ENCODE measurements at places on chromosomes 11 and 22.

DNA sequence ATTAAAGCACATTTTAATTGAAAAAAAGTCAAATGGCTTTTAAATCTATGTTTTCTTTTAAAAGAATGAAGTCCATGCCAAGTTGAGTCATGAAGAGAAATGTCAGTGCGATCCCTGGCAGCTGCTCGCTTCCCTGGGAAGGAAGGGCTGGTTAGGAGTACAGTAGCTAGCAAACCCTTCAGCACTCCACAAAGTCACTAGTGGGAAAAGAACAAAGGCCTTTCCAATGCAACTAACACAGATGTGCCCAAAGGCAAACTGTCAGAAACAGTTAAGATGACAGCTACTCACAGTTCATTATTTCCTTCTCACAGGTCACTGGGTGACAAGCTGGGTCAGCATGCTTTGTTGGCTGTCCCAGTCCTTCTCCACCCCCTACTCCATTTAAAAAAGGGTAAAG lies 308.7 kb downstream of the DCDC1 start:
- no peak for DNase-seq

- DNase-seq: no peak
These were observed 169.4 kb downstream of the WT1 start for GRCh38 chr11:32265911-32266310.

- DNase-seq: no peak
These were observed 399.0 kb upstream of the CNTN5 start for GRCh38 chr11:98621767-98622166.

GRCh38 chr11:67261946-67262681 lies 4.2 kb upstream of the GRK2 start:
- no peak for DNase-seq

DNA sequence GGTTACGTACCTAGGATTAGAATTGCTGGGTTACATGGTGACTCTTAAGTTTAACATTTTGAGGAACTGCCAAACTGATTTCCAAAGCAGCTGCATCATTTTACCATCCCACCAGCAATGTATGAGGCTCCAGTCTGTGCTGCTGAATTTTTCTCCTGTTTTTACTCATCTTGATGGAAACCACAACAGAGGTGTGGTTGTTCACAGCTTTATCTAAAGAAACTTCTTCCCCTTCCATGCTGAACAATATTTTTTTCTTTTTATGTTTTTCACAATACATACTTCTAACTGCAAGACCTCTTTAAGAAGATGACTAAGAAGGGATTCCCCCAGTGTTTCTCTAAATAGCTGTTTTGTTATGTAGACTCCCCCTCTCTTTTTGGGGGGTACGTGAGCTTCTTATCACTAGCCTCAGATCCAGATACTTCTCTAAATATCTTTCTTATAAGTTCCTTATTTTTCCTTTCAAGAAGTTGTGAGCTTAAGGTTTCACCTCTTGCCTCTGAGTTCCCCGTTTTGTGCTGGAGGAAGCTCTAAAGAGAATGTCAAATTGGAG lies 24.0 kb downstream of the TCP11L1 start:
- no peak for DNase-seq

- no peak for DNase-seq
These were observed 35.5 kb downstream of the SYT7 start for GRCh38 chr11:61545341-61545740.

DNA sequence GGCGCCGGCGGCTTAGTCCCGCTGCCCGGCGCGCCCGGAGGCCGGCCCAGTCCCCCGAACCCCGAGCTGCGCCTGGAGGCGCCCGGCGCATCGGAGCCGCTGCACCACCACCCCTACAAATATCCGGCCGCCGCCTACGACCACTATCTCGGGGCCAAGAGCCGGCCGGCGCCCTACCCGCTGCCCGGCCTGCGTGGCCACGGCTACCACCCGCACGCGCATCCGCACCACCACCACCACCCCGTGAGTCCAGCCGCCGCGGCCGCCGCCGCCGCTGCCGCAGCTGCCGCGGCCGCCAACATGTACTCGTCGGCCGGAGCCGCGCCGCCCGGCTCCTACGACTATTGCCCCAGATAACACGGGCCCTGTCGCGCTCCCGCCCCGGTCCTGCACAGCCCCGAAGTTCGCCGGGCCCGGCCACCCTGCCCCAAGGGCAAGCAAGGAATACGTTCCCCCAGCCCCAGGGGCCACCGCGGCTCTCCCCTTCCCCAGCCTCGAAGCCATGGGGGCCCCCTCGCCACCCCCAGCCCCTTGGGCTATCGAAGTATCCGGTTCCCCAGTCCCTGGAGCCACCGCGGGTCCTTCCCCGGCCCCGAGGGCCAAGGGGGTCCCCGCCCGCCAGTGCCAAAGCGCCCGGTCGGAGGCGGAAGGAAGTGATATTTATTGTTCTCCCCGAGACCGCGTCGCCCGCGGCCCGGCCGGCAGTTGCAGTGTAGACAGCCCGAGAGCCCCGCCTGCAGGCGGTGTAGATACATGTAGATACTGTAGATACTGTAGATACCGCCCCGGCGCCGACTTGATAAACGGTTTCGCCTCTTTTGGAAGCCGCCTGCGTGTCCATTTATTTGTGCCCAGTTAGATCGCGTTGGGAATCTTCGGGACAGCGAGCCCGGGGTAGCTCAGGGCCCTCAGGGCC lies 6.2 kb downstream of the TBX1 start:
- DNase-seq: no peak

DNA sequence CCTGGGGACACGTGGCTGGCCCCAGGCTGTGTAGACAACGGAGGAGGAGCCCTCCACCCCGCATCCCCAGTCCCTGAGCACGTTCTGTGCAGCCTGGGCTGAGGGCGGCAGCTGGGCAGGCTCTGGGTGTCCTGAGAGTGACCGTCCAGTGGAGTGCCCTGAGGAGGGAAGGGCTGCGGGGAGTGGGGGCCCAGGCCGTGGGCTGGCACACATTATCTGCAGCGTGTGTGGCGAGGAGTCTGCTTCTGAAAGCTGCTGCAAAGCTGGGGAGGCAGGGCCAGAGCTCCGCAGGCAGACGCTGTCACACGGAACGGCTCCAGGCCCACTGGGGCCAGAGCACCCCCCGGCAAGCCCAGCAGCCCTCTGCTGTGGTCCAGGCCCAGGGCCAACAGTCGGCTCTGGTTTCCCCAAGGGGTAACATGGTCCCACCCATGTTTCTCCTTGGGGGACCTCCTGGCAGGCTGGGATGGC lies 835 bp upstream of the ANO9 start:
- no peak for DNase-seq

- DNase-seq: no peak
These were observed 66.9 kb downstream of the PRDM11 start for GRCh38 chr11:45213316-45213665.

GRCh38 chr22:20965104-20965887 lies 1.8 kb upstream of the AIFM3 start:
- no peak for DNase-seq

DNA sequence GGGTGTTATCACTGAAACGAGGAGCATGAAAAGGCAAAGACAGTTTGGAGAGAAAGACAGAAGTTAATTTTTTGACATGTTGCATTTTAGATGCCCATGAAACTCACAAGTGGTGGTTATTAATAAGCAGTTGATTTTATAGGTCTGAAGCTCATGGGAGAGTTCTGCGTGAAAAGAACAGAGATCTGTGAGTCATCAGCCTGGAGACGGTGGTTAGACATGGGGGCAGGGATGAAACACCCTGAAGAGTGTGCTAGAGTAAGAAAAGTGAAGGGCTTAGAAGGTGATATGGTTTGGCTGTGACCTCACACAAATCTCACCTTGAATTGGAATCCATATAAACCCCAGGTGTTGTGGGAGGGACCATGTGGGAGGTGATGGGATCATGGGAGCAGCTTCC lies 289.1 kb upstream of the ISX start:
- no peak for DNase-seq
